T47D (cell line): ENCODE measurements at places on chromosomes 11 and 22.

GRCh38 chr11:123194337-123195187 lies 486 bp downstream of the CLMP start:
- peak; percentile 47 for DNase-seq

DNA sequence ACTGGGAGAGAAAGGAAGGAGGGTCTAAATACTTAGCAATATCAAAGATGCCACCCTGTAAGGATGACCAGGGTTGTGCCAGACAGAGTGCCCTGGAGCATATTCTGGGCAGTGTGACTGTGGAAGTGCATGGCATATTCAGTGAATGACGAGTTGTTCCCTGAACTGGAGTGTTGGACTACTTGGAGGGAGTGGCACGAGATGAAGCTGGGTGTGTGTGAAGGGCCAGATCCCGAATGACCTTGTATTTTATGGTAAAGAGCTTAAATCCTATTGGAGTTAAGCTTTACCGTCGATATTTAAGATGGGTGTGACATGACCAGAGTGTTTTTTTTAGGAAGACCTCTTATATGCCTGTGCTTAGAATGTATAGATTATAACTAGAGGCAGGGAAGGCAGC lies 48.8 kb downstream of the STIM1 start:
- no peak for DNase-seq

DNA sequence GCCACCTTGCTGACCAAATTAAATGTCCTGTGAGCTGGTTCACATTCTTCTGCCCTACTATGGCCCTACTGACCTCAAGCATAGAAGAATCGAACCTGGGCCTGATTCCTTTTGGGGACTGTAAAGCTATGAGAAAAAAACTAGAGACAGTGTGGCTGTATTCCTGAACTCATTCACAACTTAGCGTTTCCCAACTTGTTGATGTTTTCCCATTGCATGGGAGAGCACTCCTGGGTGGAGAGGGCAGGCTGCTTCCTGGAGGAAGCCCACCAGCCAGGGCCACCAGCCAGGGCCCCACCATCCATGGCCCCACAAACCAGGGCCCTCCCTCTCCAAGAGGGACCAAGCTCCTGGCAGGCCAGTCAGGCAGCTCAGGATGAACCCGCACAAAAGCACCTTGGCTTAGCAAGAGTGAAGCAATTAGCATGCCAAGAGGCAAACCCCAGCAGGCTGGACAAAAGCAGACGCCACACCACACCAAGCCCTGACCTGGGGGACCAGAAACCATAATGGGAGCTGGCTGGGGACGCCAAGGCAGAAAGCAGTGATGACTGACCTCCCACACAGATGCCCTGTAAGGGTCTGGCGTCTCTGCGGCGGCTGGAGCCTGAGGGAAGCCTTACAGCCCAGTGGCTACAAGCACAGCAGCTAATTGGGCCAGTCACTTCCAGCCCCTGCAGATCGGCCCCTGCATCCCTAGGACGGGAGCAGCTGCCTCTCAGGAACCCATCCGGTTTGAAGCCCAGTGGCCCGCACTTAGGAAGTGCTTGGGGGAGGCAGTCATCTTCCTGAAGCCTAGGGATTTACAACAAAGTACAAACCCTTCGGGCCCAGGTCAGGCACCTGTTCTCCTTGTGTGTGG lies 2.1 kb downstream of the CERK start:
- no peak for DNase-seq

DNA sequence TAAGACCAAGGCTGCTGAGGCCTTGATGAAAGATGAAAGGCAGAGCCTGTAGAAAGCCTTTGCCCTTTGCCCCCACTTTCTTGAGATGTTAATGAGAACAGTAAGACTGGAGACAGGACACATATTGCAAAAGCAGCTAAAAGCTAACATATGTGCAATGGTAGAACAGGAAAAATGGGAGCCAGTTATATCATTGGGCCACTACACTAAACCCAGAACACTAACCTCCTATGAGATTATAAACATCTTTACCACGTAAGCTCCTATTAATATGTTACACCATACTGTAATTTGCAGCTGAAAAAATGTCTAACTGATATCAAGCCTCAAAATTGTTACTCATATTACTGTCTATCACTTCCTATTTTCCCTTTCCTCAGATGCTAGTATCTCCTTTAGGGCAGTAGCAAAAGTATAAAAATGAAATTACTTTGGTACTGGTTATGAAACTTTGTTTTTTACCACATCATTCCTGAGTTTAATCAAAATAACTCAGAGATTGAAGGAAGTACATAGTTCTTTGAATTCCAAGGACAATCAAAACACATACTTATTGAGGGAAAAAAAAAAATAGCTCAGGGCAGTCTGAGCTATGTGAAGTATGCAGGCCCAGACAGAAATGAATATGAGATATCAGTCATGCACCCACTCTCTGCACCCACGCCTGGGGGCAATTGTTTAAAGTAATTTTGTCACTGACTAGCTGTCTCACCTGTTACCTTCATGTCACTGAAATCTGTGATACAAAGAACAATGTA lies 9.1 kb downstream of the HPS5 start:
- DNase-seq: no peak

DNA sequence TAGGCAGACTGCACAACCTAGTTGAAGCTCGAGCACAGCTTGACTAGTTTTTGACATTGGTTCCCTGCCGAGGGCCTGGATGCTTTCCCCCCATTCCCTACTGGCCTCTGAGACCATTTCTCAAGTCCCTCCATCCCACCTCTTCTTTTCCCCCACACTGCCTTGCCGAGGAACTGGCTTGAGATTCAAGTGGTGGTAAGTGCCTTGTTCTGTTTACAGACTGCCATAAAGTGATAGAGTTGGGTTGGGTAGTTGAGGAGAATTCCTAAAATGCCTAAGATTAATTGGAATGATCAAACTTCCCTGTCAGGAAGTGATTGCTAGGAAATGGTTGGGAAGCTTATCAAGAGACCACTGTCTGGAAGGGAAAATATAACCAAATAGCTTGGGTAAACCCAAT lies 16.2 kb downstream of the MRPL16 start:
- DNase-seq: no peak

DNA sequence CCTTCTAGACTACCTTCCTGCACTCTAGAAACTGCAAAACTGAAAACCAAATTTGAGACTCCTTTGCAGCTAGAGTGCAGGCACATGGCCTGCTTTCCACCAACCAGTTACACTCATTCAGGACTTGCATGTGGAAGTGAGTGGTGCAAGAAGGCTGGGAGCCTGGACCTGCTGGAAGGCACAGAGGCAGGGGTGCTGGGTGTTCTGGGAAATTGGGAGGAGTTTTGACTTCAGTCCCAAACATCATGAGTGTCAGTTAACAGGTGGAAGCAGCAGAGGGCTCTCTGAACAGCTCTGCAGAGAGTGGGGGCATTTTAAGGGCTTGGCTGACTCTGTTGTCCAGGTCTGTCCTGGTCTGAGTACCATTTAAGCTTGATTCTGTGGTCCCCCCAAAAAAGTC lies 49.3 kb upstream of the SYT13 start:
- no peak for DNase-seq
